PC-3 (cell line): ENCODE measurements at places on chromosomes 16 and 17. TPM values are rescaled to one million over a fixed set of nuclear protein-coding genes. Genes with fewer than 3 reads are reported as not detected.

The CIAO2B gene
- 147 and 172 TPM in 2 replicates for total RNA-seq

The CHAD gene
- not detected in 2 replicates for total RNA-seq

The C17orf113 gene
- 0.62 and 1.8 TPM in 2 replicates for total RNA-seq

The CSH1 gene
- not detected in 2 replicates for total RNA-seq

The AIPL1 gene
- total RNA-seq: not detected in 2 replicates

The PYDC1 gene
- total RNA-seq: not detected in 2 replicates

The HOXB9 gene
- total RNA-seq: 7.0 and 8.3 TPM in 2 replicates

The EME1 gene
- total RNA-seq: 20.0 and 28.0 TPM in 2 replicates

The KRTAP4-12 gene
- total RNA-seq: not detected in 2 replicates

The GP2 gene
- not detected in 2 replicates for total RNA-seq

The AHSP gene
- not detected in 2 replicates for total RNA-seq
